ENCODE measurements at places on chromosomes 16 and 17.

DNA sequence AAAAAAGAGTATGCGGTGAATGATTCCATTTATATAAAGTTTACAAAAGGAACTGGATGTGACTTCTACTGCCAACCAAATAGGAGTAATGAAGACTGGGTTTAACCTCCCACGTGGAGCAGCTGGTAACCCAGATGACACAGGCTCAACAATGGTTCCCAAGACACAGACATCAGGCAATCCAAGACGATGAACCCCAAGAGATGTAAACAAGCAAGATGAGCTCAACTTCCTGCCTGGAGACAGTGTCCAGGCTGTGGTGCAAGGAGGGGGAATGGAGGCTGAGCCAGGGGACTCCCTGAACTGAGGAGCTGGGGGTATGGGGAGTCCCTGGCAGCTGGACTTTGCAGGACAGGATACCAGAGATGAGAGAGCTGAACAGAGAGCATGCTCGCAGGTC, 104.7 kb downstream of the LITAF start:
- DNase-seq: no peak

- no peak for DNase-seq
These were observed 21.0 kb upstream of the ZNF652 start for GRCh38 chr17:49383060-49383459.

DNA sequence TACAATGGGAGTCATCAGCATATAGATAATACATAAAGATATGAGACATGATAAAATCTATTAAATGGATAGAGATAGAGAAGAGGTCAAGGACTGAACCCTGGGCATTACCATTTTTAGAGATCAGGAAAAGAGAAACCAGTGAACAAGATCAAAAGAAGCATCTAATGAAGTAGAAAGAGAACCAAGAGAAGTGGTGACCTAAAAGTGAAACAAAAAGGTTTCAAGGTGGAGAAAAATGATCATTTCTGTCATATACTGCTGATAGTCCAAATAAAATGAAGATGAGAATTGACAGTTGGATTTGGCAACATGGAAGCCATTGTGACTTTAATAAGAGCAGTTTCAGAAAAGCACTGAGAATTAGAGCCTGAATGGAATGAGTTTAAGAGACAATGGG, 165.1 kb downstream of the PPM1E start:
- DNase-seq: no peak

- no peak for DNase-seq
These were observed 3.5 kb downstream of the PLK1 start for GRCh38 chr16:23682181-23682580.

DNA sequence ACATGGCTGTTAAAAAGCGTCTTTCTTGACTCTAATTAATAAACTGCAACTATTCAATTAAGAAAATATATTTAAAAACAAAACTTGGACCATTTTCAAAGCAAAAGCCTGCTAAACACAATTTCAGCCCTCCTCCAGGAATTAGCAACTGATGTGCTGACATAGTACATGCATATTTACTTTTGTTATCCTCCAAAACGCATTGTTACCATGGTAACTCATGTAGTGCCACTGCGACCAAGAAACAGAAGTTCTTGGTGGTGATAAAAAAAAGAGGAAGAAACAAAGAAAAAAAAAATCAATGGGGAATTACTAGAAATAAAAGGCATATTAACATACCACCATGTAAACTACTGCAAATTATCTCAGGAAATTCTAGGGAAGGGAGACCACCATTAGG, 793.4 kb upstream of the CDH8 start:
- DNase-seq: no peak
